ENCODE measurements at places on chromosomes 1 and 21.

DNA sequence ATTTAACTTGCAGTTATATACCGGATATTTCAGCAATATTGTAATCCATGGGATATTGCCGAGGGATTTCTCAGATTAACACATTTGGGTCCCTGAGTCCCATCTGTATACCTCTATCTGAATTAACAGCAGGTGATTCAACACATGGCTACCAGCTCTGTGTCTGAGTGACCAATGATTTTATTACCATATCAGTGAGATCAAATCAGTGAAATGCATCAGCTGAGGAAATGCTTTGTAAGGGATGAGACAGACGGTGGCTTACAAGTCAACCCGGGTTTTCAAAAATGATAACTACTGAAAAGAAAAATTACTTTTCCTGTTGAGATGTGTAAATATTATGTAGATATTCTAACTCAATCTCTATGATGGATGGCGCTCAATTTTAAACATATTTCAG lies 504.1 kb upstream of the PKN2 start:
- no peak for DNase-seq

DNA sequence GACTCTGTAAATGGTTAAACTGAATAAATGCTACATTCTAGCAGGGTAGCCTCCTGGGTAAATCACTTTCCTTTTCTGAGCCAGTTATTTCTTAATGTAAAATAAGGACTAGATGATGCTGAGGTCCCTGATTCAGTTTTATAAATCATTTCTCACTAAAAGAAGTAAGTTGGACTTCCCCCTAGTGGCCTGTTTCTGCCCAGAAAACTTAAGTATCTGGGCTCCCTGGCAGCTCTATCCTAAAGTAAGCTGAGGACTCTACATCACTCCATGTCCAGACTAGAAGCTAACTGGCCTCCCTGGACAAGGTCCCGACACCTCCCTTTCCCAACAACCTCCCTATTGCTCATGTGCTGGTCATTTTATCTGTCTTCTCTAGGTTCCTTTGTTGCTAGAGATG lies 3.0 kb downstream of the GPN2 start:
- peak; percentile 7 for DNase-seq

- DNase-seq: peak; percentile 44
These were observed 9.9 kb downstream of the TOR1AIP2 start for GRCh38 chr1:179867493-179868330.

- DNase-seq: no peak
These were observed 782 bp downstream of the CSDE1 start for GRCh38 chr1:114756949-114757454.

DNA sequence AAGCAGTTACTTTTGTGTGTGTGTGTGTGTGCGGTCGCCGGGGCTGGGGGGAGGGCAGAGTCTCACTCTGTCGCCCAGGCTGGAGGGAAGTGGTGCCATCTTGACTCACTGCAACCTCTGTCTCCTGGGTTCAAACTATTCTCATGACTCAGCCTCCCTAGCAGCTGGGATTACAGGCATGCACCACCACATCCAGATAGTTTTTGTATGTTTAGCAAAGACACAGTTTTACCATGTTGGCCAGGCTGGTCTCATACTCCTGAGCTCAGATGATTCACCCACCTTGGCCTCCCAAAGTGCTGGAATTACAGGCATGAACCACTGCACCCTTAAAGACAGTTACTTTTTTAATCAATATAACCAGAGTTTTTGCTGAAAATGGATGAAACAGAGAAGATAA lies 207.0 kb downstream of the PTPRC start:
- no peak for DNase-seq

DNA sequence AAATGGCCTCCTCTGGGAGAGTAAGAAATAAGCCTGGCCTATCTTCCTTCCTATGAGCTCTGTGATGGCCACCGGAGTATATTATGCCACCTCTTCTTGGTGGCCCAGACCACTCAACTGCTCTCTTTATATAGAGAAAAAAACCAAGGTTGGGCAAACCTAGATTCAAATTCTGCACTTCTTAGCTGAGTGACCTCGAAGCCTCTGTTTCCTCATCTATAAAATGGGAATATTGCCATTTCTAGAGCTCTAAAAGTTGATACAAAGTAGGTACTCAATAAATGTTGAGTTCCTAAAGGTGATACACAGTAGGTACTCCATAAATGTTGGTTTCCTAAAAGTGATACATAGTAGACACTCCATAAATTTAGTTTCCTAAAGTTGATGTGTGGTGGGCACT lies 120.7 kb downstream of the HLCS start:
- no peak for DNase-seq

- DNase-seq: no peak
These were observed 27.6 kb upstream of the SLAMF1 start for GRCh38 chr1:160674415-160674814.

GRCh38 chr1:41246568-41246967 lies 4.5 kb upstream of the SCMH1 start:
- DNase-seq: no peak

GRCh38 chr1:26739329-26739914 lies 43.6 kb downstream of the ARID1A start:
- DNase-seq: no peak

GRCh38 chr1:5992814-5993555 lies 760 bp upstream of the NPHP4 start:
- DNase-seq: peak; percentile 86

DNA sequence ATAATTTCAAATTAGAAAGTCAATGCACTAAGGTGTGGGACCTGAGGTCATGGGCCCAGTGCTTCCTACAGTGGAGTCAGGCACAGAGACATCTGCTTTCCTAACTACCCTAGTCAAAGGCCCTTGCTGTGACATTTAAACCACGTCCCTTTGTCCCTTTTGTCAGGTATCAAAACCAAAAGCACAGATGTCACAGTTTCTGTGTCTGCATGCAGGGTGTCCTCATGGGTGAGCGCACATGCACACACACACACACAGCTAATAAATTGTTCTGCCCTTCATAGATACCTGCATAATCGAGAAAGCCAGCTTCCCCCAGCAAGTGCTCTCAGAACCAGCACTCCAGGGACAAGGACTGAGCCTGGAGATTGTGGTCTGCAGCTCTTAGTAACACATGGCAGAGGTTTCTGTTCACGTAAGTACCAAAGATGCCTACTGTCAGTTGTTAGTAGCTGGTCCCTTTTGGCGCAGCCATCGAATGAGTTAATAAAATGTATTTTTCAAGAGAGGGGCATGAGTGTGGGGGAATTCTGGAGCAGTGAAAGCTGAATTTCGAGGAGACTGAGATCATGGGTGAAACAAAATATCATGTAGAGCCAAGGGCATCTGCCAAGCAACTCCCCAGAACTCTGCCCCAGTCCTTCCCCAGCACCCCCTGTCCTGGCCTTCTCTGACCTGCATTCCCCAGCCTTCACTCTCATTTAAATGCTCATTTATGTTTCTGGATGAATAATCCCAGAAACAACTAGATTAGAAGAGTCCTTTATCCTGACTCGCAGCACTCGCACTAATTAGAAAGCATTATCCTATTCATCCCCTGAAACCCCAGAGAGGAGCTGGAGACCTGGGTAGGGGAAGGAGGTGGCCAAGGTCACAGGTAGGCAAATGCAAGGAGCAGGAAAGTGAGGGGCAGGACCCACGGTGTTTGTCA lies 25.5 kb downstream of the TNR start:
- no peak for DNase-seq

DNA sequence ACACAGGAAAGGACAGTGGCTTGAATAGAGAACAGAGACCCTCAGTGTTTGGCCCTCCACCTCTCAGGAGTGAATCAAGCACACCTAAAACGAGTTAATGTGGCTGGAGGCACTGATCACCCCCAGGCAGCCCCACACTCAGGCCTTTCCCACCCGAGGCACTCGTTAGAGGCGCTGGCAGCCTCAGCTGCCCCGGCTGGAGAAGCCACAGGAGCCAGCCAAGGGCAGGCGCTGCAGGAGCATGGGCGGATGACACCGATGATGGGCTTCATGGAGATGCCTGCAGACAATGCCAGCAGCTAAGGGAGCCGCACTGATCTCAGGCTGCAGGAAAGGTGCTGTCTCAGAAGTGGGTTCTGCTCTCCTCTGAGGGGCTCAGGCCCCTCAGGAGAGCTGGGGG lies 24.1 kb upstream of the ABCG1 start:
- DNase-seq: no peak

GRCh38 chr1:56512724-56513494 lies 66.5 kb downstream of the PLPP3 start:
- no peak for DNase-seq

DNA sequence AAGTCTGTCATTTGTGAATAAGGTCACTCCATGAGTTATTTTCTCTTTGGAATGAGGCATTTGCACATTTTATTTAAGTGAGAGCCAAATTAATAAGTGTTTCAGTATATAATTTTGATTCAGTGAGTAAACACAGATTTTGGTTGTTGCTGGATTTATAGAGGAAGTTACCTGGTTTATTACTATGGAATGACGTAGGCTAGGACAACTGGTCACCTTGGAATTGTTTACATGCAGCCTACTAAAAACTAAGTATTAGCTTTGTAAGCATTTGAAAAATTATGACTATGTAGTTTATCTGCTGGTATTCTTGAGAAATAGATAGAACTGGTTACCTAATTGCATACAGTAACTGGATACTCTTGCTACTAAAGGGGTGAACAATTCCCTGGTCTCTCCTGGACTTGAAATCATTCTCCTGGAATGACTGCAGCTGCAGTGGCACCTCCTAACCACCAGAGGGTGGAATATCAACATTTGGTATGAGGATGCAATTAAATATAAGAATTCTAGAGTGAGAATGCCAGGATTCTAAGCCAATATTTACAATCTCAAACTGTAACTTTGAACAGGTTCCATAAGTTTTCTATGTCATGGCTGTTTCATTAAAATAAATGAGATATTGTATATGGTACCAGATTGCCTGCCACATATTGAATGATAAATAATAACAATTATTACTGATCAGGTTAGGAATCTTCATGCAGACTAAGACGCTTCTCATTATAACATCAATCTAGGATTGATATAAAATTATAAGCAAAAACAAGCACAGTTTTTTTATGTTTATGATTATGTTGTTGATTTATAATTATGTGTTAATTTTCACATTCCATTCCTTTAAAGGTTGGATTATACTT lies 3.5 kb upstream of the KRTAP27-1 start:
- peak; percentile 33 for DNase-seq

DNA sequence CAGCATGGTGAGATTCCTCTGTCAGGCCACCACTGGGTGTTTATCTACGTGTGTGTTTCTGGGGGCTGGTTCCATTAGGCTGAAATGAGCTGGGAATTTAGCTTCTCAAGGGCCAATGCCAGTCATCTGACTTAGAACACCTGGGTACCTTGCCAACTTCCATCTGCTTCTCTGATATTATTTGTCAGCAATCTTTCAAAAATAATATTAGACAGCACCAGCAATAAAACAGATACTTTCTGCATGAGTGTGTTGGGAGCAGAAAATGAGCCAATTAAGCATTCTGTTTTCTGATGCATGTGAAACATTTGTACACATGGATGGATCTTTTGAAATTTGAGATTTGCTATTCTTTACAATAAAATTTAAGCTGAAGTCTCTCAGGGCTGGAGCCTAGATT lies 124.1 kb downstream of the RYR2 start:
- DNase-seq: no peak

DNA sequence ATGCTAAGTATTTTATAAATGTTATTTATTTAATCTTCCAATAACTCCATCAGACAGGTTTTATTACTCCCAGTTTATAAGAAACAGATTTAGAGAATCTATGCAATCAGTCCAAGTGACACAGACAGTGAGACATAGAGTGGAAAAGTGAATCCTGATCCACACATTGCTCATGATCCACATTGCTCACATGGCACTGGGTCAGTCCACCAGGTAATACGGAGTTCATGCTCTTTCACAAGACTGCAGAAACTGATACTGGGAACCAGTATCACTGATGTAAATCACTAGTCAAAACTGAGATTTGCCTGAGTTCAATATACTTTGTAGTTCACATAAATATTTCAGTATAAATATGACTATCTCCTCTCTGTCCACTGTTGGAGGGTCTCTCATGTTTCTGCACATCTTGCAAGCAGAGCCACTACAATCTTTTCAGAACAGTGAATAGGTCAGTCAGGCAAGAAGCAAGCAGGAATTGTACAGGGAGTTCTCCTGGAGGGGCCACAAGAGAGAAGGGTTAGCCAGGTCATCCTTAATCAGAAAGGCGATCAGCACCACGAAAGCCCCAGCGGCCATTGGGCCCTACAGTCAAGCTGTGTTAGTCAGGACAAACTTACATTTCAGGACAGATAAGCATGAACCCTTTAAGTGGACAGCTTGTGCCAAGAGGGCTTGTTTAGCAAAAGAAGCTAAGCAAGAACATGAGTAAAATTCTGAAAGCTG lies 275.4 kb upstream of the NR5A2 start:
- DNase-seq: no peak
